NCI-H1694 treated with DMSO at 0.1 percent for 48 hours (cell line): ENCODE measurements at places on chromosomes 1 and 21.
A peak's percentile ranks its signal among the peaks of the same experiment; 100 is the strongest.

GRCh38 chr1:57072401-57073110 lies 106.7 kb upstream of the C8B start:
- no peak for DNase-seq

GRCh38 chr1:81597720-81598426 lies 202.9 kb upstream of the ADGRL2 start:
- no peak for DNase-seq

DNA sequence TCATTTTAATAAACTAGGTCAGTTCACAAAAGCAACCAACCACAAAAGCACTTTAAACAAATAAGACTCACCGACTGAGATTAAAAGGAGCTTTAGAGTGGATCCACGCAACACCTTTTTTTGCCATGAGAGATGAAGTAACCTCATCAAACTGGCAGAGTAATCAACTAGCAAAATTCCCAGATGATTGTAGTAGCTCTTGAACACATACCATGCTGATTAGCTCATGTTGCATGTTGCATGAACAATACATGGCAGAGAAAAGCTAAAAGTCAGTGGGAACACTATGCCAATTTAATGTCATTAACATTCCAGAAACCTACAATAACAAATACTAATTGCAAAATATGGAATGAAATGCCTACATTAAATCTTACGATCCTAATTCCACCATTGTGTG lies 4.1 kb downstream of the WARS2 start:
- DNase-seq: no peak

- no peak for DNase-seq
Observed at GRCh38 chr1:177511036-177511435, 340.3 kb downstream of the BRINP2 start.

GRCh38 chr1:15181564-15181963 lies 28.0 kb downstream of the TMEM51 start:
- DNase-seq: no peak

DNA sequence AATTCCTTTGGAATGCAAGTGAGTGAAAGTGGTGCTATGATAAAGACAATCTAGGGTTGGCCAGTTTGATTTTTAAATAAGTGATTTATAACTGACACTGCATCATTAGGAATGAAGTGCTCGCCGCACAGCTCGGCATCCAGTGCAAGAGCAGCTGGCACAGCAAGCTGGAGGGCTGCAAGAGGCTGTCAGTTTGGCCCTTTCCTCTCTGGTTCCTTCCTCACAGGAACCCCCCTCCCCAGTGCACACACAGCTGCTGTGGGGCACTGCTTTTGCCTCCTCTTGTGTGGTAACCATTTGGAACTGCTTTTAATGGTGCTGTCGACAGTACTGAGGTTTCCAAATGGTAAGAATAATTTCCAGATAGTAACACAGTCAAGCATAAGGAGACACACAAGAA lies 10.4 kb upstream of the BCAR3 start:
- DNase-seq: peak; percentile 86

DNA sequence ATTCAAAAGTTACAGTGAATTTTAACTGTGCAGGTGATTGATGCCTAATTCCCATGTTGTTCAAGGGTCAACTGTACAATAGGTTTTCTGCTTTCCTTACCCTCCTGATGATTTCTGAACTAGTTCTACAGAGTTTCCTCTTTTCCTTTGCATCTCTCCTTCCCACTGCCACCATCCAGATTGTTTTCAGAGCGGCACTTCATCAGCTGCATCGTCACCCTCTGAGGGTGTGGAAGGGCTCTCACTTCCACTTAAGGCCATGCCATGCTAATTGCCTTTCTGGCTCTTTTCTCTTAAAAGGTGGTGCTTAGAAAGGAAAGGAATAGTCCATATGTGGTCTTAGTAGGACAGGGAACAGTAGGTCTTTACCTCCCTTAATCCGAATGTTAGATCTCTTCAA lies 39.1 kb downstream of the DISC1 start:
- no peak for DNase-seq

GRCh38 chr21:43859747-43860214 lies 5.2 kb upstream of the AGPAT3 start:
- DNase-seq: no peak

DNA sequence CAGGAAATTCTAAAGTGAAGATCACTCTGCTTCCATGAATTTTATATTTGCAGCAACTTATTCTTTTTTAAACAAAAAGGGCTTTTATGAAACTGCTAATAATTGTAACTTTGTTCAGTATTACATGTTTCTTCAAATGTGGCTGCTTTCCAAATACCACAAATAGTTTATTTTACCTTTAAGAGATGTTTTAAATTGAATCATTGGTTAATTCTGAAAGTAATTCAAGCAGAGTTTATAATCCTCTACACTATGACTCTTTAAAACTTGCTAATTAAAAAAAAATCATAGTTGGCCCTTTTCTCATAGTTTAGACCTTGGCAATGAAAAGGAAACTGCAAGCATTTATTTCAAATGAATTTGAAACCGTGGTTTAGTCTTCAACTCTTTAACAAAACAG lies 59.6 kb downstream of the SDCCAG8 start:
- no peak for DNase-seq

- no peak for DNase-seq
Observed at GRCh38 chr21:34029743-34030528, 43.4 kb upstream of the MRPS6 start.

DNA sequence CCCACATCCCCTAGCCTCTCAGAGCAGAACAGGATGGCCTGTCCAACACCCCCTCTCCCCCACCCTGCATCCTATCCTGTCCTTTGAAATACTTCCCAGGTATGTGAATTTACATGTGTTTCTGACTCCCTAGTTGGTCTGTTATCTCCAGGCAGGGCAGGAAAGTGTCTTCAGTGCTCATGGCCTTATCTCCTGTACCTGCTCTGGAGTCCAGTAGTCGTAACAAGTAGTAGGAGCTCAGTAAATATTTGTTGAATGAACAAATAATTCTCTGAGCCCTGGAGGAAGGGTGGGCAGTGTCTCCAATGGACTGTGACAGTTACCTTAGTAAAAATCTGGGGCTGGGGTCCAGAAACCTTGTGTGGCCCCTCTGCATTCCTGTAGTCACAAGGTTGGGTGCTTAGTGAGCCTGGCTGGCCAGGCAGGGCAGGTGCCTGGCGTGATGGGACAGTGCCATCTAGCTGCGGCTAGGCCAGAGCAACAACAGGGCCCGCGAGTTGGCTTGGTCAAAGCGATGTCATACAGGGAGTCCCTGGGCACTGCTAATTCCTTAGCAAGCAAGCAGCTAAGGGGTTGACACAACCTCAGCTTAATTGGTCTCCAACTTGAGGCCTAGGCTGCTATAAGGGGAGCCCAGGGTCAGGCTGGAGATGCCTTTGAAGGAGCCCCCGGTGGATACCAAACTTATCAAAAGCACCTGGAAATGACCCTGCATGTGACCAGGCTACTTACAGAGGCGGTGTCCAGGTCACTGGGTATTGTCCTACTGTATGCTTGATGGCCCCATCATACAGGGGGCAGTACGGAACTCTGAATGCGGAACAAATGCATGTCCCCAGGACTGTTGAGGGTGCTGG lies 89.0 kb upstream of the PPM1J start:
- DNase-seq: peak; percentile 27

DNA sequence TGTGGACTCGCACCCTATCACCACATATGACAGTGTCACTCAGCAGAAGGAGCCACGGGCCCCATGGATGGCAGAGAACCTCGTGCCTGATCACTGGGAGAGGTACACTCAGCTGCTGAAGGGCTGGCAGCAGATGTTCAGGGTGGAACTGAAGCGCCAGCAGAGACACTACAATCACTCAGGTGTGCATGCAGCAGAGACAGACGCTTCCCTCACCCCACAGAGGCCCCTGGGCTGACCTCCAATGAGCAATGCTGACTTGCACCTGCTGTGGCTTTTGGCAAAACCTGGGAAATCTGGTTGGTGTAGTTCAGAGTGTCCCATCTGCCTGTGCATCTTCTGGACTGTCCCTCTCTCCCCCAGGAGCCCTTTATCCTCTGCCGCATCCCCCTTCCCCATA lies 51.9 kb downstream of the KIAA1614 start:
- peak; percentile 23 for DNase-seq

- no peak for DNase-seq
Observed at GRCh38 chr1:1344655-1345361, 4.4 kb downstream of the DVL1 start.

- no peak for DNase-seq
Observed at GRCh38 chr1:208737161-208737560, 493.0 kb upstream of the PLXNA2 start.

DNA sequence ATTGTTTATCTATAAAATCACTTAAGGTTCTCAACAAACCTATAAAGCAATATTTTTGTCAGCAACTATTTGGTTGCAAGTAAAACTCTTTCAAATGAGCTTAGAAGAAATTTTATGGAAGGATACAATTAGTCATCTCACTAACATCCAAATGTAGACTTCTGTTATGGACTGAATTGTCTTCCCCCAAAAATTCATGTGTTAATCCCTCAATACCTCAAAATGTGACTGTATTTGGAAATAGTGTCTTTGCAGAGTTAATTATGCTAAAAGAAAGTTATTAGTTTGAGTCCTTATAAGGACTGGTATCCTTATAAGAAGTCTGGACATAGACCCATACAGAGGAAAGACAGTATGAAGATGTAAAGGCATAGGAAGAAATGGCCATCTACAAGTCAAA lies 357.8 kb upstream of the PRMT6 start:
- no peak for DNase-seq

DNA sequence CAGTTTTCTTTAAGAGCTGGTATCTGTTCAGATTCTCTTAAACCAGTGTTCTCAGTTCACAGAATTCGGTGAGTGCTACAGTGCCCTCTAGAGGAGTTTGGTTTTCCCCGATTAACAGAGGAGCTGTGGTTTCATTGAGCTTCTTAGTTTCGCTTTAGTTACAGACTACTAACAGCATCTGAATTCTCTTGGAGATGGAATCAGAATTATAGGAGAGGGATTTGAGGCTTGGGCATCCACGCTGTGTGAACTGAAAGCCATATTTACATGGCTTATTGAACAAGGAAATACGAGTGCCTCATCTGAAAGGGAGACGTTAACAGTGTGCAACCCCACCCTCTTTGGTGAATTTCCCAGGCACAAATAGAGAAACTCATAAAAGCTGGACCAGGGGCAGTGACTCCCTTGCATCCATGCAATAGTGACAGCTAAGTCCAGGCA lies 202.0 kb downstream of the USH2A start:
- peak; percentile 90 for DNase-seq

DNA sequence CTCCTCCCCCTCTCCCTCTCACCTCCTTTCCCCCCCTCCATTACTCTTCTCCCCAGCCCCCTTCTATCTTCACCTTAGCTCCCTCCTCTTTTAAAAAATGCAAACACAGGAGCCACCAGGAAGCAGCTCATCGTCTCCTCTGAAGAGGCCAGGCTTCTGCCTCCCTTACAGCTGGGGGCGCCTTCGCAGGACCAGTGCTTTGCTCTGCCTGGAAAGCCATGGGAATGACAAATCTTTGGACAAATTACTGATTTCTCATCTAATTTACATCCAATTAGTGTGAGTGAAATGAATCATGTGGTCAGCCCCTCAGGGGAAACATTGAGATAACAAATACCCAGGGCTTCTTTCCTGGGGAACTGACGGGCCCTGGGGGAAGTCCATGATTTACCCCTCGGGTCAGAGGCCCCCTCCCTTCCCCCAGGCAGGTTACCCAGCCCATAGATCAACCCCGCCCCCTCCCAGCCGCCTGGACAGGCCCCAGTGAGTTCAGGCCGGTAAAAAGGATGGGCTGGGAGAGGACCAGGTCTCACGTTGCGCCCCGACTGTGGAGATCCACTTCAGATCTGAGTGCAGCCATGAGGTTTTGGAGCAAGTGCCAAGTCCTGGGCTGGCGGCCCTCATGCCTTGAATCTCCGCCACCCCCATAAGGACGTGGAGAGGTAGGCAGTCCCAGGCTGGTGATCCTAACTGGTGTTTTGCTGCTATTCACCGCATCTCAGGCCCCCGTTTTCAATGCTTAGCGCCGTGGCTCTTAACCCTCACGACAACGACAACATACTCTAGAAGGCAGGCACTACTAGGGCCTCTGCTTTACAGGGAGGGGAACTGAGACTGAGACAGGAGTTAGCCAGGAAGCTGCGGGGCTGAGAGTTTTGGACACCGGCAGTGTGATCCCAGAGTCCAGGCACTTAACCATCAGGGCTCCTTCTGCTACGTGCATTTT lies 300.8 kb downstream of the RRAGC start:
- DNase-seq: no peak

DNA sequence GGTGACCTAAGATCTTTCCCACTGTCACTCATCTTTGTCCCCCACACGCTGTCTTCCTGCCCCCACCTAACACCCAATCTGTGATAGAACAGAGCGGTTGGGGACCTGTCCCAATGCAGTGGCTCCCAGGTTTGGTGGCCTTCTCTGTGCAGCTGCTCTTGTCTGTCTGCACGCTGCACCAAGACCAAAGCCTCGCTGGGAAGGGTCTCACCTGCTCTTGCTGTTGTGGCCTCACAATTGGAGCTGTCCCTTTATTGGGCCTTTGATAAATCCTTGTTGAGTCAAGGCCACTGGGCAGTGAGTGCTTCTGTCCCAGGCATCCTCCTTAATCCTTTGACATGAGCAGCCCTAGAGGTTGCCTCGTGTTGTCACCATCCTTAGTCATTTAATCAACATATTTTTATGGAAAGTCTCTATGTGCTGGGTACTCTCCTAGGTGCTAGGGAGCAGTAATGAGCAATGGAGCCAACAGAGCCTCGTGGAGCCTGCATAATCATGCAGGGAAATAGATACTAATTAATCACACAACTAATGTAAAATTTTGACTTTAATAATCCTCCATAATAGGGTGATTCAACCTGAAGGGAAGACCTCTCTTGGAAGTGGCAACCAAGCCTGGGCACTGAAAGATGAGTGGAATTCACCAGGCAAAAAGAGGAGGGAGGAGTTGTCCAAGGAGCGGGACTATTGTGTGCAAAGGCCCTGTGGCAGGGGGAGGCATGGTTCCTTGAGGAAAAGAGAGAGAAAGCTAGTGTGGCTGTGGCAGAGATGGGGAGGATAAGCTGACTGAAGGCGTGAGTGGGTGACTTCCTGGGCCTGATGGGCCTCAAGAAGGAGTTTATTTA lies 57.6 kb downstream of the MAN1C1 start:
- no peak for DNase-seq

DNA sequence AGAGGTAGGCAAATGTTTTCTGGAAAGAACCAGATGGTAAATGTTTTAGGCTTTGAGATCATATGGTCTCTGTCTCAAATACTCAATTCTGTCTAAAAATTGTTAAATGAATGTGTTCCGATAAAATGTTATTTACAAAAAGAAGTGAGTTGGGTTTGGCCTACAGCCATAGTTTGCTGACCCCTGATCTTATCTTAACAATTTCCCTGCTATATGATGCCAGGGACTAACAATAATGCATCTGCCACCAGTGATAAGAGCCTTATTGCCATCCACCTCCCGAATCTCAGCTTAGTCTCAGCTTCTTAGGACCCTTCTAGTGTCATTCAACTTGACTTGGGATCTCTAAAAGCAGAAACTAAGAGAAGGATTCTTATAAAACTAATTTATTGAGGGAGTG lies 208.5 kb upstream of the ADGRL2 start:
- DNase-seq: no peak

GRCh38 chr1:211527006-211527405 lies 35.0 kb upstream of the RD3 start:
- no peak for DNase-seq
